ENCODE measurements at places on chromosomes 4 and X.

DNA sequence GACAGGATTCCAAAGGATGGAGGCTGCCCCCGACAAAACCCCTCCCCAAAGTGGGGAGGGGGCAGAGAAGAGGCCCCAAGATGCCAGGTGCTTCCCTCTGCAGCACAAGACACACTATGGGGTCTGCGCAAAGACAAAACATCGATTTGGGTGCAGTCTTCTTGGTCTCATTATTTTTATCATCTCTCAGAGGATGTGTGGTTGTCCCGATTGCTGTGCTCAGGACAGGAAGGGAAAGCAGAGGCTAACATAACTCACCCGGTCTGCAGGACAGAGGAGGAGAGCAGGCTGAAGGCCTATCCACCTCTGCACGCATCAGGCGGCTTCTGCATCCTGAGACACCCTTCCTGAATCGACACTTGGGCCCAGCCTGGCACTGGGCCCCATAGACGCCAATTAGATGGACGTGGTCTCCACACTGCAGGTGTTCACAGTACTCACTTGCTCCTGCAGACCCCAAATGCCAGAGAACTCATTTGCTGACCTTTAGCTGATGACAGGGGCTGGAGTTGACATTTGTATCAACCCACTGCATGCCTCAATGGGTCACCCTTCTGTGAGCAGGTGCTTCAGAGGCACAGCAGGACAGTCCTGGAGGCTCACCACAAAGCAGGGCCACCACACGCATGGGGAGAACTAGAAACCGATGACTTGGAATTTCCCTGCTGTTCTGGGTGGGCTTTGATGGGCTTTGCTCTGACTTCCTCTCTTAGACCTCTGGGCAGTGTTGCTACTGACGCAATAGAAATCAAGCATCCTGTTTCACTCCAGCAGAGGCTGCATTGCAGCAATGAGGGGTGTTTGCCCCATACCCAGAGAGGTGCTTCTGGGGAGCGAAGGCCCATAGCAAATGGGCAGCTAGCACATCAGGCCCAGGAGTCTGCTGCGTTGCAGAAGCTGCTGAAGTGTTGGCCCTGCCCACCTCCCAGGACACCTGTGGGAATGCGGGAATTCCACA, 96.3 kb upstream of the ENPP6 start:
- no peak for DNase-seq

DNA sequence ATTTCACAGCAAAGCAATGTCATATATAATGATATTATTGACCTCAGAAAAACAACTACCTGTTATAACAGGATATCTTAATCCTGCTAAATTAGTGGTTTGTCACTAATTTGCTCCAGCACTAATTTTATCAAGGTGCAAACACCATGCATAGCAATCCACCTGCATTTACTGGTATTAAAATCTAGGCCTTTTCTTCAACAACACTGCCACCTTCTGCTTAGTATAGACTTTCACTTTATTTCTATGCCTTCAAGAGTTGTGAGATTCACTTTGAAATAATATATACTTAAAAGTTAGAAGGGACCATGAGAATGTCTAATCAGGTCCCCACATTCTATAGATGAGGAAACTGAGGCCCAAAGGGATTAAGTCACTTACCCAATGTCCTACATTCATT, 82.1 kb upstream of the IQCM start:
- DNase-seq = no peak

DNA sequence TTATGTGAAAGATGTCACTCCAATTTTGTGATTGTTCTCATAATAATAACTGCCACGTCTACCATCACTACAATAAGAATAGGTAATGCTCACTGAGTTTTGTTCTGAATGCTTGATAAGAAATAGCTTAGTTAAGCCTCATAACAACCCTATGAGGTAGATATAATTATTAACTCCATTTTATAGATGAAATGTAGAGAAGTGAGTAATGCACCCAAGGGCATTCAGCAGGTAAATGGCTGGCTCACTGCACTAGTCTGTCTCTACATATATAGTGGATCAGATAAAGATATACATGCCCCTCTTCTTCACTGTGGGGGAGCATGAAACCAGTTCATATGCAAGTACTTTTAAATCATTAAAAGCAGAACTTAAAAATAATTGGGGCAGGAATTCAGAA, 65.8 kb upstream of the SLC4A4 start:
- DNase-seq = no peak

GRCh38 chrX:13428053-13428786, 108.4 kb upstream of the ATXN3L start:
- DNase-seq = no peak

GRCh38 chrX:47746446-47746845, 87.5 kb upstream of the UXT start:
- DNase-seq = no peak

- no peak for DNase-seq
Measured at GRCh38 chrX:55057675-55058249, 17.1 kb upstream of the PAGE2B start.
